ELF-1 (cell line): ENCODE measurements at places on chromosomes 12 and 14.

GRCh38 chr14:100755649-100756048, 29.0 kb downstream of the DLK1 start:
- DNase-seq = no peak

DNA sequence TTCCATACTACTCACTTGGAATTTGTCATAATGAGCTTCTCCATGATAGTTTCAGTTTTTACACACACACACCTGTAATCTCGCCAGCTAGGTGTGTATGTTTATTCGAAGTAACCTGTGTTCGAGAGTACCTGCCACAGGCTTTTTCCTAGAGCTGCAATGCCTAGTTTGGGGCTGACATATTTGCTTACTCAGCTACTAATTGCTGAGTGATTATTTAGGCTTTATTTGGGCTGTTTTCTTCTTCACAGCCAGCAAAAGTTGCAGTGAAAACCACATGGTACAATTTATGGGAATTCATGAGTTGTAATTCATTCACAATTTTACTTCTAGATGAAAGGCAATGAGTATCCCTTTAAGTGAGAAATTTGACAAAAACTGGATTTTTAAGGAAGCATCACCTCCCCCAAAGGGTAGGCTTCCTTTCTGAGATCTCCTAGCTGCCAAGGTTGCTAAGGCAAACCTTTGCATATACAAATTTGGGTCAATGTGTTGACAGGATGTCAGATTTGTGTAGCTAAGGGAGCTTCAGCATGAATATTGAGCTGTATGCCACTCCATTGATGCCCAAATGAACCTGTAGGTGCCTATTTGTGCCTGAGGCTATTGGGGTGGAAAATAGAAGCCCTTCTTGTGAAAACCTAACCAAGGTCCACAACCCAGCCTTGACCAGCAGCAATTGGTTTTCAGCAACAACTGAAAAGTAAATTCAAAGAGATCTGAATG, 108.7 kb upstream of the OTX2 start:
- no peak for DNase-seq

DNA sequence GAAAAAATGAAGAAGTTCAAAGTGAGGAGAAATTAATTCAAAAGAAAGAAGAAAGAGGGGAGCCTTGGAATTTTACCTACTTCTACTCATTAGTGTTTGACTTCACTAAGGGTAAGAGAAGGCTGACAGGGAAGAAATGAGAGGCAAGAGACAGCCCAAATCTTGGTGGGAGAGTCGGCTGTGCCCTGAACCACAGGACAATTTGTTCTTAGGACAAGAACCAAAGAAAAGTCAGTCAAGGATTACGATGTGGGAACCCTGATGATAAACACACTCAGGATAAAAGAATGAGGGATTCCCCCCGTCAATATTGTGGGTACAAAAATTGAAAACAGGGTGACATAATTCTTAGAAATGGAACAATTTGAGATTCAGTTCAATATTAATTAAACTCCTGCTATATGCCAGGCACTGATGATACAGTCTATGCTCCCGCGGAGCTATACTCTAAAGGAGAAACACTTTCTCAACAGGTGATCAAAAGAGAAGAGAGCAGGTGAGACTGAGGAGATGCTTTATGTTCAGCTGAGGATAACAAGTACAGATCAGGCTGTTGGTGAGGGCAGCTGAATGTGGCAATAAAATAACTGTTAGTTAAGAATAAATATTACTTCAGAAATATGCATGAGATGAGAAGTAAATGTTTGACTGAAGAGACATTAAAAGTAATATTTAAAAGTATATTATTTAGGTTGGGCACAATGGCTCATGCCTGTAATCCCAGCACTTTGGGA, 175.4 kb downstream of the SLC25A21 start:
- no peak for DNase-seq

DNA sequence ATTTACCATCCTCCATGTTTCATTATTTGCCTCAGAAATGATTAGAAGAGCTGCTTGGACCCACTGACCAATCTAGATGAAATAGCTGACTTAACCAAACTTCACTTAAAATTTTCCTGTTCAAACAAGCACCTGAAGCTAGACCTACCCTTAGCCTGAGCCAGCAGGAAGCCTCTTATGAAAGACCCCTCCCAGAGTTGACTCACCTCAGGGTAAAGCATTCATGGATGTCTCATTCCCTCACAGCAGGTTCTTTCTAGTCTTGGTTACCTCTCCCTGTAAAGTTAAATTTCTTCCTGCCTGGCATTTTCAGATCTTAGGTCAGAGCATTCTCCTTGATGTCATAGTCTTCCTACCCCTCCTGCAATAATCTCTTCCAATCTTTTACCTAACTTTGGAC, 1209.8 kb downstream of the FLRT2 start:
- no peak for DNase-seq

DNA sequence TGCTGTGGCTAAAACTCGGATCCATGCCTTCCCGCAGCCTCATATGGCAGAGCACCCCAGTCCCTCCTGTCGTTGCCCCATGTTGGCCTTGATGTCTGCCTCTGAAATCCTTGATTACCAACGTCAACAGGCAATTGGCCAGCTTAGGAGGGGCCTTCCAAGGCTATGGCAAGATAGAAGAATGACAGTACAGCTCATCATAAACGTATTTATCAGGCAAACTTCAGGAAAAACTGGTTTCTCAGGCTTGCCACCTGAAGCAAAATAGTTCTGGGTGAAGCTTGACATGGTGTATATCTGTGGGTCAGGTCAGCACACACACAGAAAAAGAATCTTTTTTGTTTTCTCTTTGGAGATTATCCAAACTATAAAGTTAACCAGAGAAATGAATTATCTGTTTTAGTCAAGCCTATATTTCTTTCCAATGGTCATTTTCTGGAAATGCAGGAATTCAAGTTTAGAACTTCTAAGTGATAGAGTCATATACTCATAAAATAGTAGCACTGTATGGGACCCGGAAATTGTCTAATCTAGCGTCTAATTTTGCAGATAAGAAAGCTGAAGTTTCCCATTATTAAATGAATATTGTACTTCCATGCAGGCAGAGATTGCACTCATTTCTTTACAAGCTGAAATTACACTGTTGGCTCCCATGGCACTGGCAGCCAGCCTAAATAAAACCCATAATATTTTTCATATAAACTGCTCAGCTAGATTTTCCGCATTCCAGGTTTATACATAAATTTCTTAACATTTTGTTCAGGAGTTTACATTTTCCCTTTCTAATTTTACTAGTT, 24.4 kb upstream of the DUSP16 start:
- peak; percentile 12 for DNase-seq

DNA sequence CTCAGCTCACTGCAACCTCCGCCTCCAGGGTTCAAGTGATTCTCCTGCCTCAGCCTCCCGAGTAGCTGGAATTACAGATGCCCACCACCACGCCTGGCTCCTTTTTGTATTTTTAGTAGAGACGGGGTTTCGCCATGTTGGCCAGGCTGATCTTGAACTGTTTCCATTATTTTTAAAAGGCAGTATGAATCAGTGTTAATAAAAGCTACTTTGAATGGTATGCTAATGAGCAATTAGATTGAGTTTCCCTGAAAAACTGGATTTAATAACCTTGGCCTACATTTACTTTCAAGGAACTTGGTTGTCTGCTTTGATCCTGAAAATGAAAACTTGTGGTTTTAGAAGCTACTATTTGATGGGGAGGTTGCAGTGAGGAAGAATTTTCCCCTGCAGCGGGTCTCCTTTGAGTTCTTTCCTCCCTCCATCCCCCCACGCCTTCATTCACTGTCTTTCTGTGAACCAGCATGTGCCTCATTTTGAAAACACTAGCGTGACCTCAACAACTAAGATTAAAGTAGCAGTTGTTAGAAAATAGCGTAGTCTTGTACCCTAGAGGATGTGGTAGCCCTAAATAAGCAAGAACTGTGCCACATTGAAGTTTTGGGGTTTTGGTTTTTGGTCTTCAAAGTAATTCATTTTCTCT, 17.8 kb upstream of the RPS6KA5 start:
- DNase-seq = peak; percentile 5

GRCh38 chr12:131166717-131167116, 213.0 kb downstream of the ADGRD1 start:
- DNase-seq = no peak

DNA sequence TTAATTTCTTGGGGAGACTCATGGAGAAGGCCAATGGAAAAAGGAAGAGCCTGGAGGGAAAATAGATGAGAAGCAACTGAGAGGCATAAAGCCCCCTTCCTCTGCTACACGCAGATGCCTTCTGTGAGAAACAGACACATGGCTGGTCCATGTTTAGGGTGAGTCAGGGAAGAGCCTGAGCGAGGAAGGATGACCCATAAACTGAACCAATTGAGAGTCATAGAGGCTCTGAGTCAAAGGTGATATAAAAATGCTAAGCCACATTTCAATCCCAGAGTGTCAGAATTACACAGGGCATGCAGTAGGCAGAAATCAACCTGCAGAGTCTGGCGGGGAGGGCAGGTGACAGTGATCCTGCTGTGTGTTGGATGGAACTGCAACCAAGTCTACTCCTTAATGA, 30.1 kb upstream of the NEDD1 start:
- no peak for DNase-seq

DNA sequence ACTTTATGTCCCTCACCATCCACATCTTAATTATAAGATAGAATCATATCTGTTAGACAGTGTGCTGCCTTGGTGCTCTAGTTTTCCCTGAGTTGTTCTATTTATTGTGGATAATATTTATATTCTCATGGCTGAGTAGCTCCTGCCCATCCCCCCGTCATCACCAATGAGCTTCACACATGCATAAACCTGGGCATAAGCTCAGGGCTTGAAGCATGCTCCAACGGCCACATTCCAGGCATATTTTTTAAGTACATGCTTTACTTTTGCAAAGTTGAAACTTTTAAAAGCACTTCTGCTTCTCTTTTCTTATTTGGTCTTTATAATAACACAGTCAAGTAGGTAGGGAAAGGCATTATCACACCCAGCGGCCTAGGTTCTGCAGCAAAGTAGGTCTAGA, 3.4 kb upstream of the FBXO34 start:
- no peak for DNase-seq

DNA sequence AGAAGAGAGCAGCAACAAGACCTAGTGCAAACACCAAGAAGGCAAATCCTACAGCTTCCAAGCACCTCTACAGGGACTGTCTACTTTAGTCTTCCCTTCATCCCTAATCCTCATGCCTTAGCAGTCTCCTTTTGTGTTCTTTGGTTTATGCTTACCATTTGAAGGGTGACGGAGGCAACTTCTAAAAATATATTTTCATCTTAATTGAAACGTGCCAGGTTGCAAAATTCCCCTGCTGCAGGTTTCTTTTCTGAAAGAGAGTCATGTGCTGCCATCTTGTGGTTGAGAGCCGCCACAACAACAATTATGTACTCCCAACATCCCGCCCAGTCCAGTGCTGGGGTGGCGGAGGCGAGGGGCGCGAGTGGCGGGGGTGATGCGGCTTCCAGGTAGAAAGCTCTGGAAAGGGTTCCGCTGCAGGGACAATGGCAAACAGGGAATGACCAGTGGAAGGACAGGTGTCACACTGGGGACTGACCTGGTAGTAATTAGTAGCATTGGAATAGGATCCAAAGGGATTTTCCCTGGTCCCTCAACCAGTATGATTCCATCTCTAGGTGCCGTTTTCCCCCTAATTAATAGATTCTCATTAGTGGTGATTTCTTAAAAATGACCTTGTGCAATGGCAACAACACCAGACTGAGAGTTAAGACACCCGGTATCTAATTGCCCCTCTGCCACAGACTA, 80.3 kb upstream of the GNG2 start:
- peak; percentile 80 for DNase-seq

DNA sequence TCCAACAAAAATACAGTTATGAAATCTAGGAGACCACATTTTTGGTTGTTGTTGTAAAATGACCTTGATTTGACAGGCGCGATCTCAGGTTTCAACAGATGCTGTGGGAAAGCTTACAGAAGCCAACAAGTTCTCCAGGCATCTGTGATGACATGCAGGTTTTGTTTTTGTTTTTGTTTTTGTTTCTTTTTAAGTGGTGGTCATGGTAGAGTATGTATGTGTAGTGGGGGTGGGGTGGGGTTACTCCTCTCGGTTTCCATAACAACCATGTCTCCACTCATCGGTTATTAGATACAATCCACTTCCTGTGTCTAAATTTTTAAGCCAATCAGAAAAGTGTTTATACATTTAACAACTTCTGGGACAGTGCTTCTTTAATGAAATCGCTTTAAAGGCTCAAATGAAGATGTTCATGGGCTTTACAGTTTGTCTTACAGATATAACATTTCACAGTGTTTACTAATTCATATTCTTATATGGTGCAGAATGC, 199.9 kb upstream of the FOXN3 start:
- DNase-seq = peak; percentile 36
